ENCODE measurements at places on chromosomes 13 and 19.

- DNase-seq = no peak
Measured at GRCh38 chr19:16403151-16403977, 68.4 kb downstream of the EPS15L1 start.

DNA sequence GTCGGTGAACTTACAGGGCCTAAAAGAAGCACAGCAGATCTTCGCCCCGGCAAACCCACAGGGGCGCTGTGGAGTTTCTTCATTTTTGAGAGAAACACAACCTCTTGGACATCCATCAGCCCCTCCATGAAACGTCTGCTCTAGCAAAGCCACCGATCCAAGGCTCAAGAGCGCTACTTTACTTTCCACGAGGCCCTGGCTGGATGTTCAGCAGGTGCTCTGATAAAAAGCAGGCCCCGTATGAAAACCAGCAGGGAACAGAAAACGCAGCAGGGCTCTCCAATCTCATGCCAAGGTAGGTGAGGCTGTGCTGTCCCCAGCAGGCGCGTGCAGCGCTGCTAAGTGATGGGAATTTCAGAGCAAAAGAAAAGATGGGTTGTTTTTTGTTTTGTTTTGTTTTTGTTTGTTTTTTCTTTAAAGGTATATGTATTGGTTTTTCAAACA, 86.7 kb downstream of the IRS2 start:
- no peak for DNase-seq

DNA sequence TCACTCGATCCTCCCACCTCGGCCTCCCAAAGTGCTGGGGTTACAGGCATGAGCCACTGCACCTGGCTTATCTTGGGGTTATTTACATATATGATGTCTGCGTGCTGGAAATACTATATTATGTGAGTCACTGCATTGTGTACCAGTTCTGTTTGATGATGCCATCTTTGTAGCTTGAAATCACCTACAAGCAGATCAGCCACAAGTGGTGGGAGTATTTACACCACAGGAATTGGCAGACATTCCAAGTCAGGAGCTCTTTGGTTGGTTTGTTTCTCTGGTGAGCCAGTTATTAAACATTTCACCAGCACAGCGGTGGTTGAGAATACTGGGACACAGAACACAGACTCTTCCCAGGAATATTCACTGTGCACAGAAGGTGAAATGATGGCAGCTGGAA, 4.5 kb upstream of the TIMM44 start:
- no peak for DNase-seq

DNA sequence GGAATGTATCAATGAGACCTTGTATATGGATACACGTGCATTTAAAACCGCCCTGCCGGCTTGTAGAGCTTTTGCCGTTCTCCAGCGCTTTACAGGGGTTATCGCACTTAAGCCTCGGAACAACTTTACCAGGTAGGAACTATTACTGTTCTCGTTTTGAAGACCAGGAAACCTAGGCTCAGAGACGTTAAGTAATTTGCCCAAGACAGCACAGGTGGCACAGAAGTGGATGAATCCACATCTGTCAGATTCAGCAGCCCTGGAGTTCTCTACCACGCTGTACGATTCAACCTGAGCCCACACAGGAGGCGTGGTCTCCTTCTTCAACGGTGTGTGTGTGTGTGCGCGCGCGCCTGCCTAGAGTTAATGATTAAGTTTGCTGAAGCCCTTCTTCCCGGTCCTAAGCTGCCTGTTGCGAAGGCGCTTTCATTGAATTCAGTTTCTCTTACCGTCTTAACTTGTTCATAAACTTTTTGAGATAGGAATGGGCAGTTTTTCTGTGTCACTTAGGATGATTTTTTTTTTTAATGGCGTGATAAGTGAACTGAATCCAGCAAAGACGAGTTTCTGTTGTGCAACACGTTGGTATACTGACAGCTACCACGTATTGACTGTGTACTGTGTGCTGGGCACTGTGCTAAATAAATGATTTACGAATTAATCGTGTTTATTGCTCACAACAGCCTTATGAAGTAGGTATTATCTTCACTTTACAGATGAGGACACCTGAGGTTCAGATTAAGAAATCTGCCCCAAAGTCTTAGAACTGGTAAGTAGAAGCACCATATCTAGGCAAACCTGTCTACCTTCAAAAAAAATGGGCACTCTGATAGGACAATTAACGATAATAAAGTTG, 67.4 kb downstream of the KCNRG start:
- no peak for DNase-seq

GRCh38 chr19:29495091-29495490, 30.7 kb upstream of the VSTM2B start:
- no peak for DNase-seq

- no peak for DNase-seq
Measured at GRCh38 chr13:94829185-94829836, 117.0 kb upstream of the SOX21 start.

GRCh38 chr13:35860661-35861060, 270.5 kb downstream of the DCLK1 start:
- DNase-seq = no peak

GRCh38 chr13:58376775-58377174, 745.2 kb downstream of the PCDH17 start:
- DNase-seq = no peak

GRCh38 chr13:93963266-93964145, 516.0 kb downstream of the DCT start:
- no peak for DNase-seq

DNA sequence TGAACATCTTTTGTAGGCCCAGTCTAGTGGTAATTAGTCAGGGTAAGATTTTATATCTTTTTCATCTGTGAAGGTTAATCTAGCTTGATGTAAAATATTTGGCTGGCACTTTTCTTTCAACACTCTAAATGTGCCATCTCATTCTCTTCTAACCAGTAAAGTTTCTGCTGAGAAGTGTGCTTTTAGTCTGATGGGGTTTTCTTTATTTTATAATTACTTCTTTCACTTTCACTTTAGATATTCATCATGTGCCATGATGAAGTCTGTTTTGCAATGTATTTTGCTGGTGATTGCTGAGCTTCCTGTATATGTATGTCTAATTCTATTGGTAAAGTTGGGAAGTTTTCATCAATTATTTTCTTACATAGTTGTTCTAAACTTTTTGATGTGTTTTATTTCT, 31.9 kb downstream of the ZNF726 start:
- DNase-seq = no peak

DNA sequence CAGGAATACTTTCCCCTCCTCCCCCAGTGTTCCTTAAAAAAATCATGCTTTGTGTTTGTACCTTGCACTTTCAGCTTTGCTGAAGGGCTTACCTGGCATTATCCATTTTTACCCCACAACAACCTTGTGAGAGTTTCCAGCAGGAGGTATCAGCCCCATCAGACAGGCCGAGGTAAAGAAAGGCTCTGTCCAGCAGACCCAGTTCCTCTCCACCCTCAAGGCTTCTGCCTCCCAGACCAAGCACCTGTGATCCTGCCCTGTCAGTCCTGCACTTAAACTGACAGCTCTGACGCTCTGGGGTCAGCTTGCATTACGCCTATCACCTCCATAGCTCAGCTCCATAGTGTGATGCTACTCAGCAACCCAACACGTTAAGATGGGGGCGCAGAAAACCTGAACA, 803.1 kb downstream of the UQCRFS1 start:
- DNase-seq = no peak

GRCh38 chr19:54133312-54133956, 4.1 kb upstream of the CNOT3 start:
- DNase-seq = no peak

DNA sequence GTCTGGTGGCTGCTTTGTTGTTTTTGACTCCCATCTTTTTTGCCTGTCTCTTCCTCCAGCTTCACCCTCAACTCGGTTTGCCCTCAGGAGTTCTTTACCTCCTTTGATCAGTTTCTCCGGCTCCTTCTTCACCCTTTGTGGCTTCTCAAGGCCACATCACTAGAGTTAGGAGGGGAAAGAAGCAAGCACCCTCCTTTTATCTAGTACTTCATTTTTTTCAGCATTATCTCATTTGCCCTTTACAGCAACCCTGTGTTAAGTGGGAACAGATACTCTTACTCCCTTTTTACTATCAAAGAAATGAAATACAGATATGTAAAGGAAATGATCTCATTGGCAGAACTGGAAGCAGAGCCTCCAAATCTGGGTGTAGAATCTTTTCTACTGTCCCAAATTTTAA, 26.9 kb downstream of the RAP2A start:
- DNase-seq = no peak

GRCh38 chr13:72570019-72570418, 157.4 kb downstream of the MZT1 start:
- DNase-seq = no peak

DNA sequence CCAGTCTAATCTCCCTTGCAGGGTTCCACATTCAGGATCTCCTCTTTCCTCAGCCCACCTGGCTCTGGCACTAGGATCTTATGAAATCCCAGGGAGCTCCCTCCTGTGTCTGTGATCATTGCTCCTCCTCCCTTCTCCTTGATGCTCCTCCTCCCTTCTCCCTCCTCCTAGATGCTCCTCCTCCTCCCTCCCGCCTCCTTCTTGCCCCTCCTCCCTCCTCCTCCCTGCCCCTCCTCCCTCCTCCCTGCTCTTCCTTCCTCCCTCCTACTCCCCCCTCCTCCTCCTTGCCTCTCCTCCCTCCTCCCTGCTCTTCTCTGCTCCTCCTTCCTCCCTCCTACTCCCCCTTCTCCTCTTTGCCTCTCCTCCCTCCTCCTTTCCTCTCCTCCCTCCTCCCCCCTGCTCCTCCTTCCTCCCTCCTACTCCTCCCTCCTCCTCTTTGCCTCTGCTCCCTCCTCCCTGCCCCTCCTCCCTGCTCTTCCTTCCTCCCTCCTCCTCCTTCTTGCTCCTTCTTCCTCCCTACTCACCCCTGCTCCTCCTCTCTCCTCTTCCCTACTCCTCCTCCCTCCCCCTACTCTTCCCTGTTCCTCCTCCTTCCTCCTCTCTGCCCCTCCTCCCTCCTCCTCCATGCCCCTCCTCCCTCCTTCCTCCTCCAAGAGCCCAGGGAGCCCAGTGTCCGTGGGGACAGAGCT, 14.9 kb upstream of the ZBTB7A start:
- DNase-seq = no peak

- no peak for DNase-seq
Measured at GRCh38 chr13:107977071-107977574, 238.2 kb downstream of the LIG4 start.

DNA sequence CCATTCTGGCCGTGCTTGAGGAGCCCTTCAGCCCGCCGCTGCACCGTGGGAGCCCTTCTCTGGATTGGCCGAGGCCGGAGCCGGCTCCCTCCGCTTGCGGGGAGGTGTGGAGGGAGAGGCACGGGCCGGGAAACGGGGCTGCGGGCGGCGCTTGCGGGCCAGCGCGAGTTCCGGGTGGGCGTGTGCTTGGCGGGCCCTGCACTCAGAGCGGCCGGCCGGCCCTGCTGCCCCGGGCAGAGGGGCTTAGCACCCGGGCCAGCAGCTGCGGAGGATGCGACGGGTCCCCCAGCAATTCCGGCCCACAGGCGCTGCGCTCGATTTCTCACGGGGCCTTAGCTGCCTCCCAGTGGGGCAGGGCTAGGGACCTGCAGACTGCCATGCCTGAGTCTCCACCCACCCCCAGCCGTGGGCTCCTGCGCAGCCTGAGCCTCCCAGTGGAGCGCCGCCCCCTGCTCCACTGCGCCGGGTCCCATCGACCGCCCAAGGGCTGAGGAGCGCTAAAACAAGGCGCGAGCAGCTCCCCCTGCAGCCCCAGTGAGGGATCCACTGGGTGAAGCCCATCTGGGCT, 76.5 kb downstream of the PCDH20 start:
- no peak for DNase-seq

- DNase-seq = peak; percentile 87
Measured at GRCh38 chr19:3360421-3361383, 5.7 kb upstream of the NFIC start.

GRCh38 chr13:98482476-98483444, 94.1 kb downstream of the STK24 start:
- DNase-seq = peak; percentile 40

DNA sequence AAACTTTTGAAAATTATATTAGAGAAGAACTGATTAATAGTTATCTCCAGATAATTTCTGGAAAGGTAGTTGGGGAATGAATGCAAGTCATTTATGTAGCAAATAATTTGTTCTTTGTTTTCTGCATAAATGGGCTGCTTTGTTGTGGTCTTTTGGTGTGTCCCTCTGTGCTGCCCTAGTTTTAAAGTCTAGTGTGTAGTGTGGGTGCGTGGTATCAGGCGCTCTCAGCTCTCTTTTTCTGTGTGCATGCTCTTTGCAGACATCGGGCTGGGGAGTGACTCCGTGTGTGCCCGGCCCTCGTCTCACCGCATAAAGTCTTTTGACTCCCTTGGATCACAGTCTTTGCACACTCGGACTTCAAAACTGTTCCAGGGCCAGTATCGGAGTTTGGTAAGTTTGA, 94.5 kb downstream of the ARHGEF7 start:
- peak; percentile 42 for DNase-seq

GRCh38 chr13:35817642-35818607, 313.3 kb downstream of the DCLK1 start:
- no peak for DNase-seq

- no peak for DNase-seq
Measured at GRCh38 chr19:17610384-17610783, 54.9 kb downstream of the COLGALT1 start.

DNA sequence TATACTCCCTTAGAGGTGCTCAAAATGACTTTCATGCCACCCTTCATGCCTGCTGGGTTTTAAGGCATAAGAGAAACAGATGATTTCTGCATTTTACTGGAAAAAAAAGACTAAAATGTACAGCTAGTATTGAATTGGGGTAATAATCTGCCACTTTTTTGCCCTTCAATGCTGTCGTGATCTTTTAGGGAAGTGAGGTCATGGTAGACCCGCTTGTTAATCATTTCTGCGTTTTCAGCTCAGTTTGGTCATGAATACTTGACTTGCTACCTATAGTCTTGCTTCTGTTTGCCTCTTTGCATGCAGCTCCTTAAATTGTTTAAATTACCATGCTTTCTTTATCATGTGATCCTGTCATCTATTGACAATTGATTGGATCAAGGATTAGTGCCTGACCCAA, 90.4 kb downstream of the PCCA start:
- no peak for DNase-seq

DNA sequence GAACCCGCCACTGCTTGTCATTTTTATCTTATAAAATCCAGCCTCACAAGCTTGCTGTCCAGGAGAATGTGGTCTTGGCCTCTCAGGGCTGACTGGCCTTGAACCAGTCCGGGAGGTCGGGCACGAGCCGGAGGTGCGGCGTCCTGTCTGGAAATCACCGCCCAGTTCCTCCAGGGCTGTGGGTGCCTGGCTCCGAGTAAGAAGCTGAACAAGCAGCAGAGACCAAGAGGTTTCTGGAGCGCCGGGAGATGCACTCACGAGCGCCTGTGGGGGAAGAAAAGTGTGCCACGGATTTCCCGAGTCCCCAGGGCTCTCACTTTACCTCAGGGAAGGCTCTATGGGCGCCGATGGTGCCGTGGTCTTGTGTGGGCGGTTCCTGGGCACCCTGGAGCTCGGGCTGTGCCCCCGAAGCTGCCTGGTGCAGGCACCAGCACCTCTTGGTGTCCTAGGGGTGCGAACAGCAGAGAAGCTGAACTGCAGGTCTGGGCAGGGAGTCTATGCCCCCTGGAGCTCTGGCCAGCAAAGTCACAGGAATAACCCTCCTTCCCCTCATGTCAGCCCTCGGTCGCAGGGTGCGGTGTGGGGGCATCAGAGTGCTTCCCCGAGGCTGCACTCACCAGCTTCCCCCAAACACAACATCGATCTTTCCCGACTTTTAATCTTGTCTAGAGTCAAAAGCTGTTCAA, 50.0 kb downstream of the GAS6 start:
- no peak for DNase-seq

- DNase-seq = no peak
Measured at GRCh38 chr13:24287748-24288287, 21.6 kb upstream of the C1QTNF9 start.

Data from C1 segment of cervical spinal cord (tissue), 14 donors.